SHP77 treated with DMSO at 0.1 percent for 48 hours (cell line): ENCODE measurements at places on chromosomes 6 and 20.
A peak's percentile ranks its signal among the peaks of the same experiment; 100 is the strongest.

GRCh38 chr6:83883240-83883639 lies 23.8 kb downstream of the CYB5R4 start:
- peak; percentile 3 for DNase-seq

- no peak for DNase-seq
Measured at GRCh38 chr20:58647162-58647795, 3.8 kb upstream of the STX16 start.

DNA sequence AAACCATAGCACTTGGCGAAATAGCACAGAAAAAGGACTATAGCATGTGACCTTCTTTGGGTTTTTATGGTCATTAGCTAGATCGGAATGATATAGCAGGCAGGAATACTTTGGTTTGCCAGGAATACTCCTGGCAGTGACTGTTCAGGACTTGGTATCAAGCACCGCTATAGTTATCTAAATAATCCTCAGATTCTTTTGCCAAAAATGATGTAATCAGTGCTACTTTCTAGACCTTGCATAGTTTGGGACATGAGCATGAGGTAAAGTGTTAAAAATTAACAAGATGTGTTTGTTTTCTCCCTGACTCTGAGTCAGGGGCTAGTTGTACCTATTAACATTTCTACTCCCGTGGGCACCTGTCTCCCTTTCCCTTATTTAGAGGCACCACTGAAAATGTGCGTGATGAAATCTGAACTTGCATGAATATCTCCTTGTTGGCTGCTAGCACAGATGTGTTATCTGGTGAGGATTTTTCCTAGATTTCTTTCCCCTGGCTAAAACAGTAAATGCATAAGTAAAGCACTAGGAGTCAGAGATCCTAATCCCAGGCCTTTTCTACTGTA lies 511.0 kb downstream of the CDKAL1 start:
- DNase-seq: no peak

DNA sequence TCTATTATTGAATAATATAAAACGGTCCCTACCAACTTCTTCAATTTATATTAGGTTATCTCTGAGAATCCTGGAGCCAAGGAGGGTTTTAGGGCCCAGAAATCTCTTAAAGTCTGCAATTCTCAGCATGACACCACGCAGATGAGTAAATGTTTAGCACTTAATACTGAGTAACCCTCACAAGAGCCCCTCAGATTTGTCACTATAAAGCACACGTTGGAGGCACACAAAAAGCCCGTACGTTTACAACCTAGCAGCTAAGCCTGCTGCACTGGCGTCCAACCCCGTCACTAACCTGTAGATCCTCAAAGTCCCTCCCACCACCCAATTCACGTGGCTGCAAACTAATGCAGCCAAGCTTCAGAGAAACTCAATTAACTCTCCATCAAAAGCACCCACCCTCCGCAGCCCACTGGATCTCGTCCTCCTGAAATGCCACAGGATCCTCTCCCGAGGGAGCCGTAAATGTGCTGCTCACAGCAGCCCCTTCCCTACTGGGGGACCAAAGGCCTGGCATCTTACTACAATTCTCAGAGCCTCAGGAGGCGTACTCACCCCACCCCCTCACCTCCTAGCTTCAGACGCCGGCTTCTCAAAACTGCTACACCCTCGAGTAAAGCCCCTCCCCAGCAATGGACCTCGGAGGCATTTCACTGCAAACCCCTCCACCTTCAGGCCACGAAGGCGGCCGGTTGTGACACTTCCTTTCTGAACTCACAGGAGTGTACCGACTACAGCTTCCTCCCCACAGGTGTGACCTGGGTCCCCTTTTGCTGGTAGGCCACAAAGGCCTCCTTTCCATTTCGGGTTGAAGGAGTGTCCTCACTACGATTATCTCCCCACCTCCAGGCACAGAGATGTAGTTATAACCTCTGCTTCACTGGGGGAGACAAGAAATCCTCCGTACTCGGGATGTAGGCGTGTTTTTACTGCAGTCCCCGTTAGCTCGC lies 909 bp downstream of the CPNE1 start:
- DNase-seq: peak; percentile 22

- DNase-seq: no peak
Measured at GRCh38 chr6:133894369-133894768, 5.5 kb downstream of the TCF21 start.

- peak; percentile 42 for DNase-seq
Measured at GRCh38 chr6:89492025-89492640, 59.2 kb downstream of the ANKRD6 start.

GRCh38 chr6:80154160-80154559 lies 47.7 kb downstream of the BCKDHB start:
- no peak for DNase-seq
